CD4-positive, alpha-beta T cell treated with Interleukin-4 for 4 hours (primary cell): ENCODE measurements at places on chromosomes 2 and 18.

DNA sequence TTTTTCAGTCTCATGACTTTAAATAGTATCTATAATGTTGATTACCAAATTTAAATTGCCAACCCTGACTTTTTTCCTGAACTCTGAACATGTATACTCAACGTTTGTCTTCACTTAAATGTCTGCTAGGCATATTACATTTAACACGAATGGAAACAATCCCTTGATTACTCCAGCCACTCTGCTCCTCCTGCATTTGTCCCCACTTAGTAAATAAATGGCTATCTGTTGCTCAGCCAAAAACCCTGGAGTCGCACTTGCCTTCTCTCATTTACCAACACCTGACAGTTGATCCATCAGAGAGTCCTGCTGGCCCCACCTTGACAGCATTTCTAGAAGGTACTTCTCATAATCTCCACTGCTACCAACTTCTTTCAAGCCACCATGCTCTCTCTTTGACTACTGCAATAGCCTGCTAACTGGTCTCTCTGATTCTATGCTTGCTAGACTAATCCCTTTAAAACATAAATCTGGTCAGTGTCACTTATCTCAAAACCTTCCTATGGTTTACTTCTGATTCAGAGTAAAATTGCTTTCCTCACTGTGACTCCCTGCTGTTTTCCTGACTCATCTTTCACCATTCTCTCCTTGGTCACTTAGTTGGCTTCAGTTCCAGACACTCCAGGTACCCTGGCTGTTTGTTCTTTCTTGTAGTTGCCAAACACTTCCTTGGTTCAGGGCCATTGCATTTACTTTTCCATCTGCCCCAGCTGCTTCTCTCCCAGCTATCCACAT lies 31.9 kb downstream of the SPAG16 start:
- no peak for DNase-seq

DNA sequence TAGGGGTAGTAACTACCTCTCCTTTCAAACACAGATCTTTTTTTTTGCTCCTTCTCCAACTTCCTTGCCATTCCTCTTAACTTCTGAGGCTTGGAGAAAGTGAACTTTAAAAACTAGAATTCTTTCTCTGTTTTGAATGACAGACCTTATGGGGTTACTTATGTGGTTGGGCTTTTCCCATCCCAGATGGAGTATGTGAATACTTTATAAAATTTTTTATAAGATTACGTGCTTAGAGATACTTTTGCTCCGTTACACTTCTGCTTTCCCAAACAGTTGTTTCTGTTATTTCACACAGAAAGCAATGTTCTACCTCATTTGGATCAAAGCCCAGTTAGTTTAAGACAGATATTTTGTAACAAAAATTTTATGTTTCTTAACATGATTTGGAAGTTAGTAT lies 20.2 kb downstream of the GREB1L start:
- DNase-seq = no peak

GRCh38 chr2:112918256-112918655 lies 7.3 kb downstream of the IL37 start:
- DNase-seq = no peak

DNA sequence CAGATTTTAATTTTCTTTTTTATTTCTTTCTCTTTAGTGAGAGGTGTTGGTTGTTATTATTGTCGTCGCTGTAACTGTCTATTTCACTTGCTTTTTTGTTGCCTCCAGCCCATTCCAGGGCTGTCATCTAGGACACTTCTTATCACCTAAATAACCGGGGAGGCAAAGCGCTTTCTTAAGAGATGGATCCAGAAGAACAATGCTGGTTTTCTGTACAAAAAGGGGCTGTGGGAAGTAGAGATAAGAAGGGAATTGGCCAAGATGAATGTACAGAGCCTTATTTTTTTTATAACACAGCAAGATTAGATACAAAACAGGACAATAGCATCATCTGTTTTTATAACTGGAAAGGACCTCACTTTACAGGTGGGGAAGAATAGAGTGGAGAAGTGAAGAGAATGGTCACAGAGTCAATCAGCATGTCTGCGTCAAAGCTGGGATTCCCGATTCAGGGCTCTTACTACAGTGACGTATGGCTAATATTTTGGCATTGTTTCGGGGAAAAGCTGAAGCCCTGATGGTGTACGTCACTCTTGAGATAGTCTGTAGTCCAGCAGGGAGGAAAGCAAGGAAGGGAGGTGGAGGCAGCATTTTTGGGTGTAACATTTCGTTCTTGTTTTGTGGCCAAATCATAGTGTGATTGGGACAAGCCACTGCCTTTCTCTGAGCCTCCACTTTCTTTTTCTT lies 23.2 kb downstream of the IL1B start:
- DNase-seq = no peak

- peak; percentile 31 for DNase-seq
Measured at GRCh38 chr2:213152065-213152794, 818 bp upstream of the IKZF2 start.

- no peak for DNase-seq
Measured at GRCh38 chr2:25806941-25807340, 71.3 kb downstream of the ASXL2 start.

- DNase-seq = no peak
Measured at GRCh38 chr2:128308284-128308731, 10.4 kb downstream of the HS6ST1 start.

GRCh38 chr2:237289139-237289538 lies 124.8 kb downstream of the COL6A3 start:
- DNase-seq = no peak

DNA sequence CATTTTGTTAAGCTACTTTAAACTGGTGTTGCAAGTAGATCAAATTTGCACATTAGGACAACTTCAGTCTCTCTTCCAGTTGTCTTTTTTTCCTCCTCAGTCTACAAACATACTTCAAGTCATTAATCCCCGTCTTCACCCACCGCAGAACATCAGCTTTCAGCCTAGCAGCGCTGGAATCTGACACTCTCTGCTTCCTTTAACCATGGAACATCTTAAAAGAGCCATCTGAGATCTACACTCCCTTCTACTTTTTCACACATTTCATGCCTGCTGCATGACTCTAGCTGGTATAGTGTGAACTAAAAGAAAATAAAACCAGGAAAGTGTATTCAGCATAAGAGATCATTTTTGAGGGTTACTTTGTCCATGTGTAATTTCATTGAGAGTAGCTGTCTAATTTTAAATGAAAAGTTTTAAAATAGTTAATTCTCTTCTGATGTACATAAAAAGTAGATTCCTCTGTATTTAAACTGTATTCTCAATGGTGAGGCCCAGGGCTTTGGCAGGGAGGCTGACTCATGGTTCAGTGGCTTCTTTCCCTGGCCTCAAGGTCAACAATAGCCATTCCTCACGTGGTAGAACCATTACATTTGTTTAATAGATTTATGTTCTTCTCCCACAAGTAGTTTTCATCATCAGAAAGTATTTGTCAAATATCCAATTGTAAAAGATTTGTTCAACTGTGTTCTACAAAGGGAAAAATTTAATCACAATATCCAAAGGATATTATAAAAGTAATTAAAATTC lies 16.5 kb downstream of the SGPP2 start:
- no peak for DNase-seq
